ENCODE measurements at places on chromosomes 2 and 18.

GRCh38 chr2:117856415-117857210, 42.1 kb downstream of the DDX18 start:
- no peak overlapping the region for H3K4me3 ChIP-seq
- H3K36me3 ChIP-seq, result no peaks in the 10 kb centered on the region
- H3K27ac ChIP-seq, result no peak overlapping the region
- H3K27me3 ChIP-seq, result peaks cover 30% of the 10 kb centered on the region
- H3K4me1 ChIP-seq, result no peaks in the 10 kb centered on the region

DNA sequence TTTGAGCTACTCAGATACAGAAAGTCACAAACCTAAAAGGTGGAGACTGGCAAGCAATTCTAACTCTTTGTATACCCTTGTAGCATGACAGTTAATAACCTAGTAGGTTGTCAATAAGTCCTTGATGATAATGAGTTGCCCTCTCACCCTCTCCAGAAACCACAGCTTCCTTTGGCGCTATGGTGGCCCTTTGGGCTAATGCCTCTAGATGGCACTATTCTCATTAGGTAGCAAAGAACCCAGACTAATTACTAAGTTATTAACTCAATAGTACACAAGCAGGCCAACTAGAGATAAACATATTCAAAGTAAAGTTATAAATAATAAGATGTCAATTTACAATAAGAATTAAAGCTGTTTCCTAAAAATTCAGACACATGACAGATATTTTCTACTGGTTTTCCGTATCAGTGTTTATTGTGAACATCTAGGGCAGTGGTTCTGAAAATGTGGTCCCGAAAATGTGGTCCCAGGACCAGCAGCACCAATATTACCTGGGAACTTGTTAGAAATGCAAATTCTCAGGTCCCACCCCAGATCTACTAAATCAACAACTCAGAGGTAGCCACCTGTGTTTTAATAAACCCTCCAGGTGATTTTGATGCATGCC, 41.1 kb downstream of the LDAH start:
- DNase-seq, result no peak
- no peaks in the 10 kb centered on the region for H3K27me3 ChIP-seq
- no peaks in the 10 kb centered on the region for H3K4me1 ChIP-seq
- H3K4me3 ChIP-seq, result no peak overlapping the region
- H3K27ac ChIP-seq, result no peak overlapping the region

DNA sequence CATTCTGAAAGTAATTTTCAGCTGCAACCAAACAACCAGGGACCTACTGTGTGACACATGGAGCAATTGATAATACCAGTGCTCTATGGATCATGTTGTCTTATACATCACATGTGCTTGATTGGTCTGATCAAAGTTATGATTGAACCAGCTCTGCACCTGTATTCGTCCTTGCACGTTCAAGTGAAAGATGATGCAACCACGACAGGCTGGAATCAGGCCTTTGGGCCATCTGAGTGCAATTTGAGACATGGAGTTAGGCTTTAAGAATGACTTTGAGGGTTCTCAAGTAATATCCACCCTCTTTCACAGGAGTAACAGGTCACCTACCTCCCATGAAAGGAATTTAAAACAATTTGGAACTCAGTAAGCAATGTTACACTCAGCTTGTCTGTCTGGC, 165.2 kb downstream of the SLC8A1 start:
- no peak for DNase-seq
- H3K27me3 ChIP-seq, result no peaks in the 10 kb centered on the region
- H3K27ac ChIP-seq, result no peak overlapping the region
- no peak overlapping the region for H3K4me3 ChIP-seq
- peaks cover 3% of the 10 kb centered on the region for H3K36me3 ChIP-seq
- peaks cover 23% of the 10 kb centered on the region for H3K4me1 ChIP-seq

DNA sequence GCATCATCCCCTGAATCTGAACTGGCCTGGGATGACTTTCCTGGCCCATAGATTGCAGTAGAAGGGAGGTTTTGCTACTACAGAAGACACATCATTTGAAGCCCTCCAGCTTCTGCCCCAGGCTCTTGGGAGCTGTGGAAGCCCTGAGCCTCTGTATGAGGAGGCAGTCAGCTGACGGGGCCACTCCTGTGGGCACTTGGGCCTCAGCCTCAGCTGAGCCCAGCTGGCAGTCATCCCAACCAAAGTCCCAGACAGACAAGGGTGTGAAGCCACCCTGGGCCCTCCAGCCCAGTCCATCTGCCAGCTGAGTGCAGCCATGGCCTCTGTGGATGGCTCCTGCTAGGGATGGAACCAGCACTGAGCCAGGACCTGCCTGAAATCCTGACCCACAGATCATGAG, 502.3 kb upstream of the HS6ST1 start:
- H3K27me3 ChIP-seq, result peaks cover 7% of the 10 kb centered on the region
- no peaks in the 10 kb centered on the region for H3K4me1 ChIP-seq
- H3K4me3 ChIP-seq, result no peak overlapping the region
- DNase-seq, result no peak

DNA sequence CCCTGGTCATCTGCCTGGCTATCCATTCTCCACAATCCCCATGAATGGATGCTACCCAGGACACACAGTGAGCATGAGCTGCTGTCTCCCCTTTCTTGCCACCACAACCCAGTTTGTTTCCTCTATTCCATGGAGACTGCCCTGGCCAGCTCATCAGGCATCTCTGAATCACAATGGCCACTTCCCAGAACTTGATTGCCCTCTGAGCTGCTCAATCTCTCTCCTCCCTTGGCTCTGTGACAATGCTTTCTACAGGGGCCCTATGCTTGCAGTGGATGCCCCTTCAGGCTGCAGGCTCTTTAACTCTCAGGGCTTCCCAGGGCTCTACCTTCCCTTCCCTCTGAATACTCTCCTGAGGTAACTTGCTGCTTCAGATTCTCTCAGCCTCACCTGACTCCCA, 14.4 kb upstream of the SLC4A5 start:
- peaks cover 51% of the 10 kb centered on the region for H3K36me3 ChIP-seq
- no peaks in the 10 kb centered on the region for H3K27me3 ChIP-seq
- no peaks in the 10 kb centered on the region for H3K4me1 ChIP-seq
- H3K4me3 ChIP-seq, result no peak overlapping the region
- no peak for DNase-seq

GRCh38 chr2:203002054-203002821, 12.4 kb upstream of the NBEAL1 start:
- H3K27me3 ChIP-seq, result no peaks in the 10 kb centered on the region
- peak overlapping the region; percentile 92 for H3K27ac ChIP-seq
- H3K4me1 ChIP-seq, result peaks cover 5% of the 10 kb centered on the region
- no peaks in the 10 kb centered on the region for H3K36me3 ChIP-seq
- H3K4me3 ChIP-seq, result peak overlapping the region; percentile 27
- no peak for DNase-seq

DNA sequence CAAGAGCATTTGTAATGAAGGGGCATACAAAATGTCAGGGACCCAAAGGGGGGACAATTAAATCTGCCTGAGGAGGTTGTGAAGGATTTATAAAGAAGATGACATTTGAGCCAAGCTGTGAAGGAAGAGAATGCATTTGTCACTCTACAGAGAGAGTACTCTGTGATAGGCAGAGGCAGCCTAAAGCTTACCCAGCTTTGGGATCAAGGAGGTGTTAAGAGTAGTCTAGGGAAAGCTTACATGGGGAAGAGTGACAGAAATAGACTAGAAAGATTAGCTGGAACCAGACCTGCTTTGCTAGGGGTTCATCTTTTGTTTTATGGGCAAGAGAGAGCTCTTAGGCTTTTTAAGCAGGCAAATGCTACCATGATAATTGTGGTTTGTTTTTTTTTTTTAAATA, 169.1 kb upstream of the CYP26B1 start:
- no peak overlapping the region for H3K4me3 ChIP-seq
- no peak overlapping the region for H3K27ac ChIP-seq
- peaks cover 17% of the 10 kb centered on the region for H3K4me1 ChIP-seq
- no peaks in the 10 kb centered on the region for H3K27me3 ChIP-seq

DNA sequence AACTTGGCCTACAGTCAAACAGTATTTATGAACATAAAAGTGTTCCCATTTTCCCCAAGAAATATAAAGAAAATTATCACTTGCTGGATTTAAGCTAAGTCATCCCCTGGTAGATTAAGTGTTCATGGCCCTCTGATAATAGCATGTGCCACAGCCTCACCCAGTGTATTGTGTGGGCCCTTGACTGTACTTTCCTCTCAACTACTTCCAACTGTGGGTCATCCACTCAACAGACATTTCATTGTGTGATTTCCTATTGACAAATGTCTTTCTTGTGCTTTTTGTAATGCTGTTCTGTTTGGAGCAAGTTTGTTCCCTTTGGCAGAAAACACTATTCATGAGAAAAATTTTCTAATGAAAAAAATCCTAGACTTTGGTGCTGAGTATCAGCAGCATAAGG, 48.4 kb upstream of the TMEM17 start:
- no peaks in the 10 kb centered on the region for H3K36me3 ChIP-seq
- no peaks in the 10 kb centered on the region for H3K4me1 ChIP-seq
- H3K27me3 ChIP-seq, result no peaks in the 10 kb centered on the region
- no peak overlapping the region for H3K4me3 ChIP-seq
- no peak overlapping the region for H3K27ac ChIP-seq

GRCh38 chr2:3208179-3208578, 169.4 kb downstream of the EIPR1 start:
- peaks cover 7% of the 10 kb centered on the region for H3K4me1 ChIP-seq
- no peak overlapping the region for H3K27ac ChIP-seq
- H3K4me3 ChIP-seq, result no peak overlapping the region
- H3K27me3 ChIP-seq, result no peaks in the 10 kb centered on the region
- no peak for DNase-seq

GRCh38 chr18:63169853-63170252, 149.7 kb downstream of the BCL2 start:
- H3K27ac ChIP-seq, result no peak overlapping the region
- H3K27me3 ChIP-seq, result no peaks in the 10 kb centered on the region
- peaks cover 4% of the 10 kb centered on the region for H3K4me1 ChIP-seq
- H3K36me3 ChIP-seq, result peaks cover 3% of the 10 kb centered on the region
- H3K4me3 ChIP-seq, result no peak overlapping the region
- no peak for DNase-seq

DNA sequence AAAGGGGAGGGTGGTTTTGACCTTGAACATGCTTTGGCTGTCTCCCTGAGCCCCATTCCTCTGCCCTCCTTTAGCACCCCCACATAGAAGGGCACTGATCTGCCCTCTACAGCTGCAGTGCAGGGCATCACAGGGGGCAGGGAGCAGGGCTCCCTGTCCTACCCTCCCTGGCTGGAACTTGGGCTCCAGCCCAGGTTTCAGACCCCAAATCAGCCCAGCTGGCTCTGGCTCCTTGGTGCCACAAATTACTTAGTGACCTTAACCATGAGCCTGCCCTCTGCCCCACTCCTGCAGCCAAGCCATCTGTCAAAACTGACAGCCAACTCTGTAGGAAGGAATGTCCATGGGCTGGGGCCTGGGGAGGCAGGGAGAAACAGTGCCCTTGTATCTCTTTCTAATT, 105.6 kb downstream of the MAPK4 start:
- H3K4me3 ChIP-seq, result no peak overlapping the region
- no peaks in the 10 kb centered on the region for H3K27me3 ChIP-seq

DNA sequence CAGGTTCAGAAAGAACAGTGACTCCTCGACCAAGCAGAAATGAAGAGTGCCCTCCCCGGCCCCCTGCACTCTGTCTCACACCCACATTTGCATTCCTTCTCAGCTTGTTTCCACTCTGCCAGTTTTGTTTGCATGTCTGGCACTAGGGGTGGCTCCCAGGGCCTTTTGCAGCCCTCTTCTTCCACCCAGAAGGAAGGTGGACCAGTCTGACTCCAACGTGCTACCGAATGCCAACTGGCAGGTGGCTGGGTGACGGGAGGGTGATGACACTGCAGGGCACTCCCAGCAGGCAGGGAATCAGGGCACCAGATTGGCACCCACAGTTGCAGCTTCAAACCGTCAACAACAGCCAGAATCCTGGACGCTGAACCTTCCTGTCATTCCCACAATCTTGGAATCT, 371.1 kb downstream of the TXNL1 start:
- no peak overlapping the region for H3K4me3 ChIP-seq
- H3K36me3 ChIP-seq, result no peaks in the 10 kb centered on the region
- DNase-seq, result no peak
- peaks cover 18% of the 10 kb centered on the region for H3K27me3 ChIP-seq
- no peak overlapping the region for H3K27ac ChIP-seq
- no peaks in the 10 kb centered on the region for H3K4me1 ChIP-seq

GRCh38 chr2:179521944-179522343, 257.3 kb upstream of the SESTD1 start:
- H3K4me1 ChIP-seq, result peaks cover 8% of the 10 kb centered on the region
- H3K4me3 ChIP-seq, result no peak overlapping the region
- H3K27me3 ChIP-seq, result no peaks in the 10 kb centered on the region
- no peaks in the 10 kb centered on the region for H3K36me3 ChIP-seq

- no peak overlapping the region for H3K27ac ChIP-seq
- DNase-seq, result no peak
- no peaks in the 10 kb centered on the region for H3K36me3 ChIP-seq
- H3K4me3 ChIP-seq, result no peak overlapping the region
- H3K4me1 ChIP-seq, result no peaks in the 10 kb centered on the region
- H3K27me3 ChIP-seq, result no peaks in the 10 kb centered on the region
Observed at GRCh38 chr18:27894746-27895145, 282.2 kb downstream of the CDH2 start.

DNA sequence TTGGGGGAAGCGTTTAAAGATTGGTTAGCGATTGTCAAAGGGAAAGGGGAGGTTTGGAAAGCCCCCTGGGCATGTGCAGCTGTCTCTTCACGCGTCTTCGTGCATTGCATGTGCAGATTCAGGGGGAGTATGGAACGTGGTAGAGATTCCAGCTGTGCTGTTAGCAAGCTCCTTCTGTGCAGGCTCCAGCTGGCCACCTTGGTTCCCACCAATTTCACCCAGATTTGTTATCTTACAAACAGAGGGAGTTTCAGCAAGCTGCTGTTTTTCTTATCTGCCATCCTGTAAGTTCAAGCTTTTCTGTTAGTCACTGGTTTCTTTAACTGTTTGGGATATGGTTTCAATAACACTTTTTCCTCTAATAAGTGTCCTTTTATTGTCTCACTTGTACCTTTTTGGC, 30.4 kb downstream of the FARP2 start:
- no peaks in the 10 kb centered on the region for H3K27me3 ChIP-seq
- H3K36me3 ChIP-seq, result peaks cover 36% of the 10 kb centered on the region
- no peak for DNase-seq
- no peaks in the 10 kb centered on the region for H3K4me1 ChIP-seq

DNA sequence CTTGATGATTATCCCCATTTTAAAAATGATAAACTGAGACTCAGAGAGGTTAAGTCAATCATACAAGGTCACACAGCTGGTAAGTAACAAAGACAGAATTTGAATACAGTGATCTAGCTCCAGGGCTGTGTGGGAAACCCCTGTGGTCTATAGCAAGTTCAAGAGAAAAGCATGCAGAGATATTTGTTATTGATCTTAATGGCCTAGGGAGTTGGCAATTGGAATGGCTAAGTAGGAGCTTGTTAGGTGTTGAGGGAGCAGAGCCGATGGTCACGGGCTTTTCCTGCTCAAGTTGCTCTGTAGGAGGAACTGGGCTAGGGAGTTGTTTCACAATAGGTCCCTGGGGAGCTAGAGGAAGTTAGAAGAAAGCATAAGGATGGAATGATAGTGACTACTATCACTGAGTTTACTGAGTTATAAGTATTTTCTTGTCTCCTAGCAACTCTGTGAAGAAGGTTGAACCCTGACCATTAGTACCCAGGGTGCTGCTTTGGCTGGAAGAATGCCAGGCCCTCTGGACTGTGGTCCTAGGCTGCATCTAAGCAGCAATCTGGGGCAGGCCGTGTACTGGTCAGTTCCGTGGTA, 30.0 kb downstream of the RNF125 start:
- no peaks in the 10 kb centered on the region for H3K36me3 ChIP-seq
- peaks cover 5% of the 10 kb centered on the region for H3K4me1 ChIP-seq
- peak overlapping the region; percentile 10 for H3K27ac ChIP-seq
- H3K27me3 ChIP-seq, result no peaks in the 10 kb centered on the region
